ENCODE measurements at places on chromosomes 13 and 19.

DNA sequence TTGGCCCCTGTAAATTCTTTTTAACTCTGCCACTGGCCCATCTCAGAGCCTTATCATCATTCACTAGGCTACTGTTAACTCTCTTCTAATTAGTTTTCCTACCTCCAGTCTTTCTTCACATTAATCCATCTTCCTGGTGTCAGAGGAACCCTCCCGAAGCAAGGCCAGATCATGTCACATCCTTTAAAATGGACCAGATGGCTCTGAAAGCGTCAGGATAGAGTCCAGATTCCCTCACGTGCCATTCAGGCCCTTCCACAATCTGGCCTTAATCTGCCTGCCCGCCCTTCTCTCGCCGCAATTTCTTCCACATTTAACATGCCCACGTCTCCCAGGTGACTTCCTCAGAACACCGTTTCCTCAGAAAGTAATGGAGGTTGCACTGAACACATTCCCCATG, 86.5 kb downstream of the RFC3 start:
- no peak for DNase-seq

DNA sequence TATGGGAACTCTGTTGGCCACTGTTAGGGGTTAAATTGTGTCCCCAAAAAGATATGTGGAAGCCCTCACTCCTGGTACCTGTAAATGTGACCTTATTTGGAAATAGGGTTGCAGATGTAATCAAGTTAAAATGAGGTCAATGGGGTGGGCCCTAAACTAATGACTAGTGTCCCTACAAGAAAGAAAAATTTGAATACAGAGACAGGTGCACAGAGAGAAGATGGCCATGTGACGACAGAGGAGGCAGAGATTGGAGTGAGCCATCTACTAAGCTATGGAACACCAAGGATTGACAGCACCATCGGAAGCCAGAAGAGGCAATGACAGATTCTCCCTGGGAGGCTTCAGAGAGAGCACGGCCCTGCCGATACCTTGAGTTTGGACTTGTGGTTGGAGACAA, 16.5 kb downstream of the POU2F2 start:
- no peak for DNase-seq

DNA sequence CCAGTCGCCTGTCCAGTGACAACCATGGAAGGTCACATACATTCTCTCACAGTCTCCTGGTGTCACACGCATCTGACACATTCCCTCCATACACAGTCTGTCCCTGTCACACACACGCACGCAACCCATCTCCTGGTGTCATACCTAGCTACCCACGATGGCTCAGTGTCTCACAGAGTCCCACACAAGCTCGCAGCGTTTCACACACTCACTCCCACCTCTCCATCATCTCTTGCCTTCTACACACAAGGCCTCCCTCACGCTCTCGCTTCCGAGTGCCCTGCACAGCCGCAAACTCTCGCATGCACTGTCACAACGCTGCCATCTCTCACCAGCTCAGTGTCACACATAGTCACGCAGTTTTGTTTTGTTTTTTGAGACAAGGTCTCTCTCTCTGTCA, 1.2 kb upstream of the GNG8 start:
- no peak for DNase-seq

GRCh38 chr13:98783856-98784478, 31.5 kb upstream of the SLC15A1 start:
- no peak for DNase-seq

- DNase-seq: no peak
These were observed 413.9 kb downstream of the KLF12 start for GRCh38 chr13:73720216-73720840.

Data from stimulated activated CD4-positive, alpha-beta T cell treated with anti-CD3 and anti-CD28 coated beads, TNF-alpha, amount 100 ng/mL, for 48 hours (primary cell).